Head of caudate nucleus (tissue), 42 donors: ENCODE measurements at places on chromosomes 5 and 9.
A peak's percentile ranks its signal among the peaks of the same experiment; 100 is the strongest.

GRCh38 chr5:133026664-133027153 is 360 bp upstream of the ZCCHC10 start:
- no peak for DNase-seq

GRCh38 chr5:42366051-42366450 is 57.2 kb upstream of the GHR start:
- no peak for DNase-seq

DNA sequence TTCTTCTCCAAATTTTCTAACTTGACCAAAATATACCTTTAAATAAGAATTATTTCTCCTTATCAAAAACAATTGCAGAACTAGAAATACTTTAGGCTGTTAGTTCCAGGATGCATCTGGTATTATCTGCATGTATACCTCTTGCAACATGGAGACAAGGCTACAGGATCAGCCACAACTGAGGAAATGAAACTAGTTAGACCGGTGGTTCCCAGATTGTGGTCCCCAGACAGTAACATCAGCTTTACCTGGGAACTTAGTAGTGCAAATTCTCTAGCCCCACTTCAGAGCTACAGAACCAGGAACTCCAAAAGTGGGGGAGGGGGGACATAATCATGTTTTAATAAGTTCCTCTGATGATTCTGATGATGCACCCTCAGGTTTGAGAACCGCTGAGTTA is 61.6 kb upstream of the C9orf72 start:
- DNase-seq: peak; percentile 7

DNA sequence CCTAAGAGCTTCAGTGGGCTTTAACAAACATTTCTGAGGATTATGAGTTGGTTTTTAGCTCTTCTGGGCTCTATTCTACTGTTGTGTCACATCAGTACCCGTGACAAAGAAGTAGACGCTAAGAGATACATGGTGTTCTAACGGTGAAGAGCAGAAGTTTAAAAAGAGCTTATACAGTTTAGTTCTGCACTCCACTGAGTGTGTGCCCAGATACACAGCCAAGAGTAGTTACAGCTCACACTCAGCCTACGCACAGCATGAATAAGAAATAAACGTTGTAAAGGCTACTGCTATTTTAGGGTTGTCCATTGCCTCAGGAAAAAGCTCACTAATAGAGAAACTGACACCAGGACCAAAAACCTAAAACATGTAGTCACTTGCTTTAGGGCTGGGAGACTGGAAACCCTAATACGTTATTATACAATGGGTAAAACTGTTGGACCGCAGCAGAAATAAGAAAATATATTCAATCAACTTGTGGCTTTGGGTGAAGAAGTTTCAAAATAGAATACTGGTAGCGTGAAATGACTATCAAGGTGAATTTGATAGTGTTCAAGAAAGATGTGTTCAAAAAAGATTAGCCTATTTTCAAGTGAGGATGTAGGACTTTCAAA is 34.7 kb downstream of the PSIP1 start:
- DNase-seq: no peak

- DNase-seq: no peak
These were observed 3.2 kb upstream of the SMIM23 start for GRCh38 chr5:171782332-171782966.

- DNase-seq: no peak
These were observed 339.4 kb downstream of the PRELID2 start for GRCh38 chr5:145495741-145496140.

GRCh38 chr9:4663956-4664355 is 1.9 kb downstream of the PLPP6 start:
- no peak for DNase-seq

- DNase-seq: no peak
These were observed 23.9 kb downstream of the JMY start for GRCh38 chr5:79259810-79260209.

DNA sequence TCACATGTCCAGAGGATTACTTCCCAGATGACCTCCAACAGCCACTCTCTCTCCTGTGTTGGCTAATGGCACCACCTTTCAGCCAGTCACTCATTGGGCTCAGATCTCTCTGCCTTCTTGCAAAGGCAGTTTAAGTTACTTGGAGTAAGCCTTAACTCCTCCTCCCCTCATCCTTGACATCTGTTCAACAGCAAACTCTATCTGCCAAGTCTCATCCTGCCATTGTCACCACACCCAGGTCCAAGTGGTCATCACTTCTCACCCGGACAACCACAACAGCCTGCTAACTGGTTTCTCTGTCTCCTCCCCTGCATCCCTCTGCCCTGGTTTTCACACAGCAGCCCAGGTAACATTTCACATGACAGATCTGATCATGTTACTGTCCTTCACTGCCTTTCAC is 58.5 kb downstream of the DCP2 start:
- no peak for DNase-seq

DNA sequence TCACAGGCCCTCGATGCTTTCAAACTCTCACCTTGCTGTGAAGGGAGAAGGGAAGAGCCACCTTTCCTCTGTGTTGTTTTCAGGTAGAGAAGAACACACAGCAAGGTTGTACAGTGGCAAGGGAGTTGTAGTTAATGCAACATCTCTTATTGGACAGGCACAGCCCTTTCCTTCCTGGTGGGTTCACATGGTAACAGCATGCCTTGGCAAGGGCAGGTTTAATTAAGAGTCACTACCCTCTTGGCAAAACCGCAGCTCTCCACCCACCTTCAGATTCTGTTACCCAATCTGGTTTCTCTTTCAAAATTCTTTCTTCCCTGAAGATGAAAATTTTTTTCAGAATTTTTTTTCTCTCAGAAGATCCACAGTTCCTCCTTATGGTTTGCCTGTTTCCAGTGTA is 253.1 kb downstream of the TLR4 start:
- no peak for DNase-seq

GRCh38 chr5:102737161-102737560 is 17.9 kb upstream of the PAM start:
- DNase-seq: no peak

- no peak for DNase-seq
These were observed 87.3 kb downstream of the CDKN2A start for GRCh38 chr9:21906881-21907280.

GRCh38 chr5:15013654-15014463 is 142.3 kb upstream of the ANKH start:
- no peak for DNase-seq

DNA sequence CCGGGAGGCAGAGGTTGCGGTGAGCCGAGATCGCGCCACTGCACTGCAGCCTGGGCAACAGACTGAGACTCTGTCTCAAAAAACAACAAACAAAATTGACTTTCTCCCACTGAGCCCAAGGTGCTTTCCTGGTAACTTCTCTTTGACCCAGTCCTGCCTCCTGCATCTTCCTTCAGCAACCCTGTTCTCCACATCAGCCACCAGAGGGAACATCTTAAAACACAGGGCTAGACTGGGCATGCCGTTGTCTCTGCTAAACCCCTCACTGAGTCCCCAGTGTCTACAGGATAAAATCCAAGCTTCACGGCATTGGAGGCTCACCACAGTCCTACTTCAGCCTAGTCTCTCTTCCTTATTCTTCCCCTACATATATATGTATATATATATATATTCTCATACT is 39.8 kb upstream of the KCNMB1 start:
- no peak for DNase-seq

- DNase-seq: no peak
These were observed 31.7 kb downstream of the TMEM174 start for GRCh38 chr5:73204733-73205132.

GRCh38 chr5:179860301-179860700 is 1.7 kb upstream of the MRNIP start:
- no peak for DNase-seq

GRCh38 chr5:169584998-169585451 is 1.5 kb downstream of the SPDL1 start:
- no peak for DNase-seq

DNA sequence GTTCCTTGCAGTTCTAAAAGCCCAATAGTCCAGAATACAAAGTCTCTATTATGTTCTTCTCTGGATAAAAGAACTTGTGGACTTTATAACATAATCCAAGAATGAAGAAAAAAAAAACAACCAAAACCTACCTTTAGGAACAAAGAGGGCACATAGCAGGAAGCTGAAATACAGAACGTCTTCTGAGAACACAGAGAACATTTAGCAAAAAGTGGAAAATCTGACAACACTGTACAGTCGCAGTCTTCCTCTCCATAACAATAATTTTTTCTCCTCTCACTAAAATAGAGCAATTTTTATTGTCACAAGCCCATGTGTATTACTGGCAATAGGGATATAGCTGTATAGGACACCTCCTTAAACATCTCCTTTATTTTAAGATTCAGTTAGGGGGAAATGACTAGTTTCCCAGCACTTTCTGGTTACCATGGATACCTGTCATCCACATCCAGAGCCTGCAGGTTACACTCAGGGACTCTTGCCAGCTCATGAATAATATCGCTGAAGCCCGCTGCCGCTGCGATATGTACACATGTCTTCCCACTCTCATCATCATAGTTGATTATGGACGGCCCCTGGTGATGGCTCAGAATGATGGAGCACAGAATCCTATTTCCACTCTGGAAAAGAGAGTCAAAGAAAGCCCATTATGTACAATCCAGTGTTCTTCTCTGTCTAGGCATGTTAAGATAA is 106.5 kb downstream of the ANKRD55 start:
- DNase-seq: peak; percentile 50

GRCh38 chr9:134634667-134635230 is 6.9 kb upstream of the COL5A1 start:
- no peak for DNase-seq

GRCh38 chr9:84919440-84919839 is 249.9 kb downstream of the NTRK2 start:
- no peak for DNase-seq

GRCh38 chr5:143648696-143649095 is 163.3 kb upstream of the HMHB1 start:
- no peak for DNase-seq

GRCh38 chr5:9046756-9047481 is 499.0 kb downstream of the SEMA5A start:
- no peak for DNase-seq

- no peak for DNase-seq
These were observed 24.3 kb downstream of the KCNV2 start for GRCh38 chr9:2741441-2742158.

- no peak for DNase-seq
These were observed 127.6 kb downstream of the RFX3 start for GRCh38 chr9:3398232-3398648.

DNA sequence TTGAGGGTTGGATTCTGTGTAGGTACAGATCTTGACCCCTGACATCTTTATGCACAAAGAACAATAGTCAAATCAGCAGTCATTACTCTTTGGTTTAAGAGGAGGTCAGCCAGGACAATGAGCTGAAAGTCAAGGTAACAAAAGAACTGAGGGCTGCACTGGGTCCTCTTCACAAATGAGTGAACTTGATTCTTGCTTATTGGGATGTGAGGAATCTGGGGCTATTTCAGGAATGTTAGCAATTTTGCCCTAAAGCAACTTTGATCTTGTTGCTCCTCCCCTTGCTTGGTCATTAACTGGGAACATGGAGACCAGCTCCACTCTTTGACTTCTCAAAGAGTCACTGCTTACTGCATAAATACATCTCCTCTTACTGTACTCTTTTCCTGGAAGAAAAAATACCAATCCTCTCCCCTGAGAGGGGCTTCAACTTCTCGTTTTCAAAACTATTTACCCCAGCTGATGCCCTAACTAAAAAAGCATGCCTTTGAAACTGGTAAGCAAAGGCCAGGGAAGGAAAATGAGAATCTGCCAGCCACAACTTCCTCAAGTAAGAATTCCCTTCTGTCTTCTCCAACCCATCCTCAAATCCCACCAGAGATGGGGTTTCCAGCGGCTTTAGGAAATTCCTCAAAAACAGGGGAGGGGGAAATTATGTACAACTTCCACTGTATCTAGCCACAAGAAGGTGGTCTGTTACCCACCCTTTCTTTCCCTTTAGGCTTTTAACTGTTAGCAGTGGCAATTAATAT is 368.3 kb downstream of the ENC1 start:
- DNase-seq: no peak

DNA sequence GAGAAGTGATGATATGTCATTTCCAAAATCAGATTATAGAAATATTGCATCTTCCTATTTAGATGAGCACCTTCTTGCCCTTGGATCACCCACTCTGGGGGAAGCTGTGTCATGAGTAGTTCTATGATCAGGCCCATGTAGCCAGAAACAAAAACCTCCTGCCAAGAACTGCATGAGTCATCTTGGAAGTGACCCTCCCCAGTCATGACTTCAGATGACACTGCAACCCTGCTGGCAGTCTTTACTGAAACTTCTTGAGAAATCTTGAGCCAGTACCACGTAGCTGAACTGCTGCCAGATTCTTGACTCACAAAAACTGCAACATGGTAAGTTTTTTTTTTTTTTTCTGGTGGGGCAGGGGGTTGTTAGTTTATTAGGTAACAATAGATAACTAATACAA is 439.6 kb upstream of the PTGER4 start:
- DNase-seq: no peak

DNA sequence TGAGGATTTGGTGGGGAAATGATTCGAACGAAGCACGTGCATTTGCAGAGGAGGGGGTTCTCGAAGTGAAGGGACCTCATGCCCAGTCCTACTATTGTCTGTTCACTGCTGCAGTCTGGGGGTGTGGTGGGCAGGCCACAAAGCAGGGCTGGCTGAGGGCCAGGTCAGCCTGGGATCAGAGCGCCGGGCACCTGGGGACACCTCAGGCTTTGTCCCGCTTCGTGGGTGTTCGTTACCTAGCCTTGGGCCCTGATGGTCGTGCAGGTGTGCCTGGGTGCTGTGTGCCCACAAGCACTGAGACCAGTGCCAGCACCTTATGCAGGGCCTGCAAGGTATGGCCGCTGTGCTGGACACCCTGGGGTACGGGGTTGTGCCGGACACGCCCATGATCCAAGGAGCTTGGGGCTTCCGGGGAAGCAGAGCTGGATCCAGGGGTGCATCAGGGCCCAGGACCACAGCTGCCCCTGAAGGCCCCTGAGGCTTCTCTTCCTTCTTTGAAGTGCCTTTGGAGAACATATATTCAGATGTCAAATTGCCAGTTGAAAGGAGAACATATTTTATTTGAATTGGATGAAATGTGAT is 80.6 kb downstream of the COL5A1 start:
- no peak for DNase-seq

GRCh38 chr5:62790348-62790747 is 211.7 kb downstream of the LRRC70 start:
- DNase-seq: no peak

DNA sequence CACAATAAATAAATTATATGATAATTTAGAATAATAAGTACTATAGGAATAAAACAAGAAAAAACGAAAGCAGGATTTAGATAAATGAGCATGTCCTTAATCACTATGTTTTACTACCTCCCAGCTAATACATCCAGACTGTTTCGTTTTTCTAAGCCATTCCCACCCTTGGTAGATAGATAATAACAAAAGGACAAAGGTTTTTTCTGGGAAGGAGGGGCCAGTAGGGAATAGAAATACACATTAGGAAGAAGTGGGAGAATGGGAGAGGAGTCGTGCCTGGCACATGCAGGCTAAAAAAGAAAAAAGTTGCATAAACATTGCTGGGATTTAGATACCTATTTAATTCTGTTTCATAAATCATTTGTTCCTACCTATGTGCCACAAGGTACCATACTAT is 97.1 kb downstream of the MTX3 start:
- DNase-seq: no peak

- no peak for DNase-seq
These were observed 300.3 kb upstream of the GRAMD2B start for GRCh38 chr5:126122942-126123341.
